MCF 10A (cell line): ENCODE measurements at places on chromosomes 4 and X. TPM values are rescaled to one million over a fixed set of nuclear protein-coding genes. Genes with fewer than 3 reads are reported as not detected.

Gene GABRA4
- not detected in 2 replicates for total RNA-seq

Gene CCDC120
- 10.3 and 14.4 TPM in 2 replicates for total RNA-seq

Gene GABRQ
- 0.05 TPM in 1 of 2 replicates, not detected in the other for total RNA-seq

Gene ZCCHC18
- not detected in 2 replicates for total RNA-seq

Gene SNX25
- total RNA-seq: 10.5 and 14.4 TPM in 2 replicates

Gene HMGN5
- total RNA-seq: 6.6 and 11.8 TPM in 2 replicates

Gene AFM
- not detected in 2 replicates for total RNA-seq

Gene MUC7
- total RNA-seq: not detected in 2 replicates

Gene SSX3
- total RNA-seq: not detected in 2 replicates

Gene ARHGAP6
- total RNA-seq: not detected in 2 replicates

Gene MND1
- total RNA-seq: 4.8 and 9.7 TPM in 2 replicates

Gene SOX3
- not detected in 2 replicates for total RNA-seq

Gene TCP11X2
- not detected in 2 replicates for total RNA-seq

Gene CENPVL2
- total RNA-seq: not detected in 2 replicates

Gene CT45A5
- total RNA-seq: not detected in 2 replicates

Gene CPLX1
- 2.7 and 3.5 TPM in 2 replicates for total RNA-seq

Gene TEC
- total RNA-seq: 1.1 and 1.6 TPM in 2 replicates

Gene RENBP
- total RNA-seq: 0.23 TPM in 1 of 2 replicates, not detected in the other

Gene USP51
- 0.17 TPM in 1 of 2 replicates, not detected in the other for total RNA-seq

Gene RAB39B
- total RNA-seq: 5.0 and 6.0 TPM in 2 replicates

Gene GLRA2
- not detected in 2 replicates for total RNA-seq

Gene RAB41
- total RNA-seq: not detected in 2 replicates

Gene NKAP
- total RNA-seq: 10.4 and 13.8 TPM in 2 replicates

Gene QDPR
- 35.2 and 39.2 TPM in 2 replicates for total RNA-seq

Gene CXCL13
- not detected in 2 replicates for total RNA-seq

Gene SLC7A11
- total RNA-seq: 103 and 153 TPM in 2 replicates

Gene FSTL5
- total RNA-seq: not detected in 2 replicates

Gene SHOX
- not detected in 2 replicates for total RNA-seq

Gene TMEM47
- 1.6 TPM in 2 replicates for total RNA-seq

Gene ZNF711
- 1.7 and 1.8 TPM in 2 replicates for total RNA-seq

Gene TECRL
- total RNA-seq: not detected in 2 replicates

Gene UGT2B10
- not detected in 2 replicates for total RNA-seq

Gene TGIF2LX
- not detected in 2 replicates for total RNA-seq

Gene GYPE
- total RNA-seq: not detected in 2 replicates

Gene NDST3
- not detected in 2 replicates for total RNA-seq

Gene FAM9C
- total RNA-seq: not detected in 2 replicates

Gene SGMS2
- total RNA-seq: 77.8 and 85.3 TPM in 2 replicates

Gene POU3F4
- not detected in 2 replicates for total RNA-seq

Gene LNX1
- not detected in 2 replicates for total RNA-seq

Gene GPR78
- total RNA-seq: not detected in 2 replicates

Gene PROM1
- total RNA-seq: not detected in 2 replicates
